ENCODE measurements at places on chromosomes 11 and 22.

GRCh38 chr11:126627421-126627820 is 271.9 kb downstream of the ST3GAL4 start:
- no peak for DNase-seq

DNA sequence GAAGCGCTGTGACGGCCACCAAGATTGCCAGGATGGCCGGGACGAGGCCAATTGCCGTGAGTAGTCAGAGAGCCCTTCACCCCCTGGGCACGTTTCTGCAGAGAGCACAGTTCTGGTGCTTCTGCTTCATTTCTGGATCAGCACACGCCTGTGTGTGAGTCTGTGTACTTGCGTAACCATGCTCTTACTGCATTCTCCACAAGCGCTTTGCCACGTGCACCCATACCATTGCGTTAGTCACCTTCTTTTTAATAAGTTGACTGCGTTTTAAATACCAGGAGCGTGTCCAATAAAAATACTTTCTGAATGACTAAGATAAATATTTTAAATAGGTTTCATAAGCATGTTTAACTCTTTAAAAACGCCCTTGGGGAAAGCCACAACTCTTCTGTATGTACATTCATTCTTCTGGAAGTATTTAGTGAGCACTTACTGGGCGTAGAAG is 143.0 kb upstream of the SORL1-AS1 start:
- peak; percentile 95 for DNase-seq

DNA sequence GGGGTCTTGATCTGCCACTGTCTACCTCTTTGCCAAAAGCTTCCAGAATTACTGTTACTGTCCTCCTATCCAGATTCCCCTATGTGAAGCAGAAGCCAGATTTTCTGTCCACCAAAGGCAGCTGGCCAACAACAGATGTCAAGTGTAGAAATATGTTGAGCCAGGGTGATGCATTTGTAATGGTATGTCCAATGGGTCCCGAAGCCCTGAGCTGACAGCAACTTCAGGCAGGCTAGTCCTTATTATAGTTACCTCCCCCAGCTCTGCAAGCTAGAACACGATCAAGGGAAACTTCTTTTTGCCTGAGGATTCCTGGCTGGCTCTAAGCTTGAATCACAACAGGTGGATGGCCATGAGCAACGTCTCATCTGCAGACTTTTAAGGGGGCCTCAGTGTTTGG is 10.2 kb downstream of the PAMR1 start:
- peak; percentile 80 for DNase-seq

DNA sequence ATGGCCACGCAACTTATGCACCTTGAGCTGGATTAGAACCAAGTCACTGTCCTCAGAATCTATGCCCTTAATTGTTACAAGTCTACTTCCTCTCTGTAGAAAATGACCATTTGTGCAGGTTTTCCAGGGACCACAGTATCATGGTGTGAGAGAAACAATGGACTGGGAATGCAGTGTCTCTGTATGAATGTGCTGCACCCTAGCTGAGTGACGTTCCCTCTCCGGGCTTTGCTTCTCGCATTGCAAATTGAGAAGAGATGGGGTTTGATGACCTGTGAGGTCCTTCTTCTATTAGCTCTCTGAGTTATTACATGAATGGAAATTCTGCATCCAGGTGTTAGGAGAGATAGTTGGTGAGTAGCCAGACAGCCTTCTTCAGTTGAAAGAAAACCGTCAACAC is 1052.3 kb downstream of the NTM start:
- DNase-seq, result no peak

DNA sequence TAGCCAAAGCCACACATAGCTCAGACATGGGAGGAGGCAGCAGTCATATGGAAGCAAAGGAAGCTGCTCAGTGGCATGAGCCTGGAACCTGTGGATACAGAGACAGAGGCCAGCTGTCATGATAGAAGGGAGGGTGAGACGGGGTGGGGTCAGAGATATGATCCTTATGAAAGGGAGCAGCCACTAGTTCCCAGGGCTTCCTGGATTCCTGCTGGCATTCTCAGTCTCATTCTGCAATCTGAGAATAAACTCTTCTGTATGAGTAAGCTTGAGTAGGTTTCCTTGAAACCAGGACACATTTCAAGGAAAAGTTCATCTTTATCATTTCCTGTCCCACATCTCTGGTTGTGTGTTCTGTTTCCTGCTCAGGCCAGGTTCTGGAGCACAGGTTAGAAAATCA is 220.2 kb upstream of the SNX19 start:
- peak; percentile 28 for DNase-seq

DNA sequence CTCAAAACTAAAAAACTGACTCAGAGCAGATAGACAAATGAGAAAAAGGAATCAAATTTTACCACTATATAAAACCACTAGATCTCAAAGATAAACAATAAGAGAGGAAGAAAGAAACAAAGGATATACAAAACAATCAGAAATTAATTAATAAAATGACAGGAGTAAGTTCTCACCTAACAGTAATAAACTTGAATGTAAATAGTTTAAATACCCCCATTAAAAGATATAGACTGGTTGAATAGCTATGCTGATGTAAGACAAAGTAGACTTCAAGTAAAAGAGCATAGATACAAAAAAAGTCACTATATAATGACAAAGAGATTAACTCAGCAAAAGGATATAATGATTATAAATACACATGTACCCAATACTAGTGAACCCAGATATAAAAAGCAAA is 72.3 kb upstream of the GNAZ start:
- no peak for DNase-seq

DNA sequence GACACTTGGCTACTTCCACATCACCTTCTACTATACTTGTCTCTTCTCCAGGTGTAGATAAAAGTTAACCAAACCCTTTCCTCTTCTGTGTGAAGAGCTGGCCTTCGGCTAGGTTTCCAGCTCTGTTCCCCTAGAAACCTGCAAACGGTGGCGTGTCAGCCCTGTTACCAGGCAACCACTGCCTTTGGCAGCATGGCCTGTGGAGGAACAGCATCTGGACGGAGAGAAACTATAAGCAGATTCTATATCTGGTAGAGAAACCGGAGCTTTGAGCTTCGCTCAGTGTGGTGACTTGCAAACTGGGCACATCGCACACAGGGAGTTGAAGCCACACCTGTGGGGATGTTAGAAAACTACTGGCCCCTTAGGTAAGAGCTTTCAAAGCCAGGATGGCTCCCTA is 35.9 kb downstream of the ARAP1 start:
- no peak for DNase-seq

All from LHCN-M2 (cell line).